Activated CD8-positive, alpha-beta memory T cell treated with anti-CD3 and anti-CD28 coated beads, Interleukin-2, amount 50 U/mL, for 4 hours (primary cell): ENCODE measurements at places on chromosomes 12 and 14.

GRCh38 chr14:81208489-81208888 is 12.3 kb downstream of the GTF2A1 start:
- no peak for DNase-seq

GRCh38 chr12:84131076-84131475 is 781.5 kb downstream of the SLC6A15 start:
- no peak for DNase-seq

DNA sequence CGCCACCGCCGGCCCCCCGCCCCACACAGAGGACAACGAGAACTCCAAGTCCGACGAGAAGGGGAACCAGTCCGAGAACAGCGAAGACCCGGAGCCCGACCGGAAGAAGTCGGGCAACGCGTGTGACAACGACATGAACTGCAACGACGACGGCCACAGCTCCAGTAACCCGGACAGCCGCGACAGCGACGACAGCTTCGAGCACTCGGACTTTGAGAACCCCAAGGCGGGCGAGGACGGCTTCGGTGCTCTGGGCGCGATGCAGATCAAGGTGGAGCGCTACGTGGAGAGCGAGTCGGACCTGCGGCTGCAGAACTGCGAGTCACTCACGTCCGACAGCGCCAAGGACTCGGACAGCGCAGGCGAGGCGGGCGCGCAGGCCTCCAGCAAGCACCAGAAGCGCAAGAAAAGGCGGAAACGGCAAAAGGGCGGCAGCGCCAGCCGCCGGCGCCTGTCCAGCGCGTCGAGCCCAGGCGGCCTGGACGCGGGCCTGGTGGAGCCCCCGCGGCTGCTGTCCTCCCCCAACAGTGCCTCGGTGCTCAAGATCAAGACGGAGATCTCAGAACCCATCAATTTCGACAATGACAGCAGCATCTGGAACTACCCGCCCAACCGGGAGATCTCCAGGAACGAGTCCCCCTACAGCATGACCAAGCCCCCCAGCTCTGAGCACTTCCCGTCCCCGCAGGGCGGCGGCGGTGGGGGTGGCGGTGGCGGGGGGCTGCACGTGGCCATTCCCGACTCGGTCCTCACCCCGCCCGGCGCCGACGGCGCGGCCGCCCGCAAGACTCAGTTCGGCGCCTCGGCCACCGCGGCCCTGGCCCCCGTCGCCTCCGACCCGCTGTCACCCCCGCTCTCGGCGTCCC is 150.9 kb downstream of the EGLN3 start:
- no peak for DNase-seq

- no peak for DNase-seq
These were observed 130.8 kb upstream of the TRHDE start for GRCh38 chr12:72141381-72141780.

DNA sequence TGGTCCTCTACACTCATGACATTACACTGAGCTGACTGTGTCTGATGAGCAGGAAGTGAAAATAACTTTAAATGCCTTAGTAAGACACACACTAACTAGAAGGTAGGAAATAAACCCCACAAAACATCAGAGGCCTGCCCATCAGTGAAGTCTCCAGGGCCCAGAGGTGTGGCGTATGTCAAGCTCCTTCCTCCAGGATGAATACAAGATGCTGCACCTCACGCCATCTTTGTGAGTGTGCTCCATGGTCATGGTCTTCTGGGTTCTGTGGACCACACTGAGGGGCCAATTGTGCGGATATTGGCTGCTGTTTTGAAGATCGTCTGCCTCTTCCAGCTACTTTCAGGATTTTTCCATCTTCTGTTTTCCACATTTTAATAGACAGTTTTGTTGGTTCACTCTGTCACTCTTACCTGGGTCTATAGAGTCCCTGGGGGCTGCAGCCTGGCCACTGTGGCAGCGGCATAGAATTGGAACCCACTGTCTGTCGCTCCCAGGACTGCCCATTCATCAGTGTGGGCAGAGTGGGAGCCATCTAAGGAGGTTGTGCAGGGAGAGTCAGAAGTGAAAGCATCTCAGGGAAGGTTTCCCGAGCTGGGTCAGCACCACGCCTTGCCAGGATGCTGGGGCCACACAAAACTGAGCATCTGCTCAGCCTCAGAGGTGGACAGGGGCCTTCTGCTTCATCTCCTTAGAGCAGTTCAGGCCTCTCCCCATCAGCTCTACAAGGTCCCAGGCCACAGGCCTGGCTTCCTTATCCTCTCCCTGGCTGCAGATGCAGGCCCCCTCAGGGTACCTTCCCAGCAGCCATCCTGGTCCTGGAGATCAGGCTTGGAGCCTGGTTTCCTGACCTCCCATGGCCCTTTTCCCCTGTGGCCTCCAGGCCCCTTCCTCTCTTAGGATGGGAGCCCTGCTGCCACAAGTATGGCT is 57.5 kb upstream of the C14orf180 start:
- no peak for DNase-seq

- DNase-seq = no peak
These were observed 201.0 kb upstream of the RTL1 start for GRCh38 chr14:101104485-101104884.

DNA sequence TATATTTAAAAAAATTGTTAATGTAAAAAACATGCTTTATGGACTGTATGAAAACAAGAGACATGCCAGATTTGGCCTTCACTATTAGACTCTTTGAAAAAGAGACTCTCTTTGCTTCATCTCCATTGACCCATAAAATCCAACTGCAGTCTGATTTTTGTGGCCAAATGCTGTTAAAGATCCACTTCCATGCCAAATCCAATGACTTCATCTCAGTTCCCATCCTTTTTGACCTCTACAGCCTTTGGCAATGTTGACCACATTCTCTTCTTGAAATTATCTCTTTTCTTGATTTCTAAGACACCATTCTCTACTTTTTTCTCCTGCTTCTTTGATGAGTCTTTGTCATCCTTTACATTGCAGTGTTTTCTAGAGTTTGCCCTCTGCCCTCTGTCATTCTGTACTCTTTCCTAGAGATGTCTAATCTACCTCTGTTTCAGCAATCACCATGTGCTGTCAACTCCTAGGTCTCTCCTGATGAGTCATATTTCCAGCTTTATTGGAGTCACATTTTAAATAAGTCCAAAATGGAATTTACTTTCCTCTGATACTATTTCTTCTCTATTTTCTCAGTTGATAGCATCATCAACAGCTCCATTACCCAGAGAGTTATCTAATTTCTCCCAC is 2.4 kb downstream of the TMPRSS12 start:
- no peak for DNase-seq

DNA sequence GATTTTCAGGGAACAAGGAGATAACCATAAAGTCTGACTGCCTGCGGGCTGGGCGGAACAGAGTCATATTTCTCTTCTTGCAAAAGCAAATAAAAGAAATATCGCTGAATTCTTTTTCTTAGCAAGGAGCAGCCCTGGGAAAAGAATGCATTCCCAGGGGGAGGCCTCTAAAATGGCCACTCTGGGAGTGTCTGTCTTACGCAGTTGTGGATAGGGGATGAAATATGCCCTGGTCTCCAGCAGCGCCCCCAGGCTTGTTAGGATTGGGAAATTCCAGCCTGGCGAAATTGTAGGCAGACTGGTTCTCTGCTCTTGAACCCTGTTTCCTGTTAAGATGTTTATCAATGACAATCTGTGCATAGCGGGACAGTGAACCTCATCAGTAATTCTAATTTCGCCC is 40.5 kb downstream of the PCNX1 start:
- DNase-seq = no peak

GRCh38 chr12:103241184-103241583 is 254.6 kb downstream of the C12orf42 start:
- DNase-seq = no peak

GRCh38 chr12:27865421-27865820 is 85.4 kb upstream of the MANSC4 start:
- no peak for DNase-seq

GRCh38 chr14:47921133-47921532 is 245.7 kb upstream of the MDGA2 start:
- no peak for DNase-seq

- DNase-seq = no peak
These were observed 1224.1 kb upstream of the SEL1L start for GRCh38 chr14:82757776-82758175.

- no peak for DNase-seq
These were observed 16.4 kb downstream of the MANSC1 start for GRCh38 chr12:12333407-12334366.

DNA sequence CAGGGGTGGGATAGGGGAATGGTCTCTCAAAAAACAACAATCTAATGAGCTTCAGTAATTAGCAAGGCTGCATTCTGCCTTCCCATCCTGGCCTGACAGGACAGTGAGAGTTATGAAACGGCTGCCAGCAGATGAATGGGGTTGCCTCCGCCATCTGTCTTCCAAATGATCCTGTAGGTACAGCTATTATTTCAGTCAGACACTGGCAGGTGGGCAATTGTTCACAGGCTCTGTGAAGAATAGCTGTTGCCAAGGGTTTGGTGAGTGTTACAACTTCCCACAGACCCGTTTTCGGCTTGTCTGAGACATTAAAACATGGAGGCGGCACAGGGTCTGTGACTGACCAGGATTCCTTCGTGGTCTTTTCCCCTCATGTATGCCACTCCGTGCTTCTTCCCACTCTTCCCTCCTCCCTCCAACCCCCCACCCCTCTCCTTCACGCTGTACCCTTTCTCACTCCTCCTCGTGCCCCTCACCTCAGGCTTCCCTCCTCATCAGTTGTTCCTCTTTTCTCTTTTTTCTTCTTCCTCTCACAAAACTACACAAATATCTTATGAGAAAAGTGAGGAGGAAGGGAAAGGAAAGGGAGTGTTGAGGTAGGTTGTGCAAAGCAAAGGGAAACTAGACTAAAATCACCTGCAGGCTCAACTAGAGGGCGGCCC is 160.8 kb upstream of the GZMB start:
- DNase-seq = no peak

DNA sequence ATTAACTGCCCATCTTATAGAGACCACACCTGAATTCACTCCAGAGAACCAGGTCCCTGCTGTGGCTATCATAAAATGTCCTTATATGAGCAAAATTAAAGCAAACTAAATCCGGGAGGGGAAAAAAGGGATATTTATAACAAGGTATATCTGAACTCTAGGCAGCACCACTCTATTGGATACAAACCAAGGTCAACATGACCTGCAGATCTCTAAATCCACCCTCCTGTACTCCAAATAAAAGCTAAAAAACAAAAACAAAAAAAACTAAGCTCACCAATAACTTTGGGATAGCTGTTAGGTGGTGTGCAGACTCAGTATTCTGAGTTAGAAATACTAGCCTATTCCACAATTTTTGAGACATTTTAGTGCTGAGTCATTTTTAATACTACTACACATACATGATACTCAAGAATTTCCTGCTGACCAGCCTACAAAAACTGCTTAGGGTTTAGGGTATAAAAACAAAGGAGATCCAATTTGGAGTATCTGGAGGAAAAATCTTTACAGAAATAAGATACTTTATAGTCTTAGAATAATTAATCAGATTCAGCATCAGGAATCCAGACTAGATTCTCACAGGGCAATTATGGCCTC is 46.6 kb upstream of the LTBP2 start:
- DNase-seq = no peak

DNA sequence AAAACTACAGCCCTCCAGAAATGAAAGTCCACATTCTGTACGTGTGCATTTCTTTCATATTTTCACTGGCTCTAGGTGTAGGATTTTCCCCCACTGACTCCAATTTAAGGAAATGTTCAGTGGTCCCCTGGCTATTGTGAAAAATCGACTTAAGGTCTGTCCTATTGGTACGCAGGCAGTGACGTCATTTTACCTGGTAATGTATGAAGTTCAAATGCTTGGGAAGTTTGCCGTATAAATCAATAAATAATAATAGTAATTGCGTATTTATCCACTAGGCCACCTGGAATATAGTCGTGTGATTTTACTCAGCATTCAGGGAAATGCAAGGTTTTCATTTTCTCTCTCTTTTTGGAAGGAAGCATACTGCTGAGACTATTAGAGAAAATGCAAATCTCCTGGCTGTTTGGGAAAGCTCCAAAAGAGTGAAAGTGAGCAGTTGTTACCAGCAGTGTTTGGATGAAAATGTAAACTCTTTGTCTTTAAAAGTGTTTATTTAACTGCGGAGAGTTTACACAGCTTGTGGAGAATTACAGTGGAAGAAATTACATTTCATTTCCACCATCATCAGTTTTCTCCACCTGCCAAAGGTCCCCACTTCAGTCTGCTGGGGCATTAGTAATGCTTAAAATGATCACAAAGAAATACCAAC is 107.0 kb downstream of the EXOC5 start:
- DNase-seq = no peak

- no peak for DNase-seq
These were observed 874.9 kb upstream of the FLRT2 start for GRCh38 chr14:84655014-84655413.

DNA sequence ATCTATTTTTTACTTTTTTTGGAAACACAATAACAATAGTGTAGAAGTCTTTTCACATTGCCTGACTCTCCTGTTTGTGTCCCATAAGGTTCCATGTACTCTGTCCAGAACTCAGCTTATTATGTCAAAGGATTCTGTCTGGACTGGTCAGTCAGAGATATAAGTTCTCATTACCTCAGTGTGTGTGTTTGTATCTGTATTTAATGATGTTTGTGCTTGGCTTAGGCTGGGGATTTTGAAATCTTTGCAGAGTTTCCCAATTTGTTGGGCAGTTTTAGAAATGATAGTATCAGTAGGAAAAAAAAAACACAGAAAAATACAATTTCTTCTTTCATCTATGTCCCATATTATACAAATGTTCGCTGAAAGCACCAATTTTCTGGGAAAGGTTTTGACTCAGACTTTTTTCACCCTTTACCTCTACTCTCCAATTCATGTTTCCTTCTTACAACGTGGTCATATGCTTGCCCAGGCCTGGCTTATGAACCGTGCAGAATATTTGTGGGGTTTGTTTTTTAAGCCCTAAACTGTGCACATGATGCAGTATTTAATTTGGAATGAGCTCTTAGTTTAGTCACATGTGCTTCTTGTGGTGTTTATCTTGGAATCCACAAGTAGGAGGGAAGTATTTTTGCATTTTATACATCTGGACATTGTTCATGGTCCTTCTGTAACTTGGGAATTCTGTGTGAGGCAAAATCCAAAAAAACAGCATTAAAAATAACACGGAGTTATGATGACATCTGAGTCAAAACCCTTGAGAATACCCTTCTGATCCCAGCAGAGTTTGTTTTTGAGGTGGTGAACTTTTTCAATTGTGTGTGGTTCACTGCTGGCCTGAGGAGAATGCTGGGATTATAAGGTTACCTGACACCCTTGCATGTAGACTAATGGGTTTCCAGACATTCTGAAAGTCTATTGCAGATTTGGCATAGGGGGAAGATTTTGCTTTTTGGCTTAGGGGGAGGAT is 121.2 kb downstream of the RAD51B start:
- DNase-seq = no peak
